ENCODE measurements at places on chromosomes 6 and 20. TPM values are rescaled to one million over a fixed set of nuclear protein-coding genes. Genes with fewer than 3 reads are reported as not detected.

The PDE7B gene
- 1.8 TPM for total RNA-seq

The TRIM31 gene
- not detected for total RNA-seq

- DNase-seq: no peak
Measured at GRCh38 chr20:57415771-57416170, 24.6 kb downstream of the RBM38 start.

GRCh38 chr6:100460650-100461204 is 4.0 kb downstream of the SIM1 start:
- DNase-seq: no peak

DNA sequence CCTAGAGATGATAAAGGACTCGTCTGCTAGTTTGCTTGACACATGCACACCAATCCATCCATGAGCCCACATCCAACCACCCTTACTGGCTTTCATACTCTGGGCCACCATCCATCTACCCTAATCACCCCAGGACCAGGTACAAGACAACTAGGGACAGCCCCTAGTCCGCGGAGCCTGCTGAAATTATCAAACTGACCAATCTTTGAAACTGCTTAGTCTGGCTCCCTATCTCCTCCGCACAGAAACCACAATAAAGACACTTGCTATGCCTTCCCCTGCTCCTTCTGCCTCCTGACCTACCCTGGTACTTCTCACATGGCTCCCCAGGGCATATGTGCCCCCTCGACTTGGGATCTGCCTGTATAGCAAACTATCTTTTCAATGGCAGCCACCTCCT is 33.1 kb downstream of the PXDC1 start:
- DNase-seq: no peak

DNA sequence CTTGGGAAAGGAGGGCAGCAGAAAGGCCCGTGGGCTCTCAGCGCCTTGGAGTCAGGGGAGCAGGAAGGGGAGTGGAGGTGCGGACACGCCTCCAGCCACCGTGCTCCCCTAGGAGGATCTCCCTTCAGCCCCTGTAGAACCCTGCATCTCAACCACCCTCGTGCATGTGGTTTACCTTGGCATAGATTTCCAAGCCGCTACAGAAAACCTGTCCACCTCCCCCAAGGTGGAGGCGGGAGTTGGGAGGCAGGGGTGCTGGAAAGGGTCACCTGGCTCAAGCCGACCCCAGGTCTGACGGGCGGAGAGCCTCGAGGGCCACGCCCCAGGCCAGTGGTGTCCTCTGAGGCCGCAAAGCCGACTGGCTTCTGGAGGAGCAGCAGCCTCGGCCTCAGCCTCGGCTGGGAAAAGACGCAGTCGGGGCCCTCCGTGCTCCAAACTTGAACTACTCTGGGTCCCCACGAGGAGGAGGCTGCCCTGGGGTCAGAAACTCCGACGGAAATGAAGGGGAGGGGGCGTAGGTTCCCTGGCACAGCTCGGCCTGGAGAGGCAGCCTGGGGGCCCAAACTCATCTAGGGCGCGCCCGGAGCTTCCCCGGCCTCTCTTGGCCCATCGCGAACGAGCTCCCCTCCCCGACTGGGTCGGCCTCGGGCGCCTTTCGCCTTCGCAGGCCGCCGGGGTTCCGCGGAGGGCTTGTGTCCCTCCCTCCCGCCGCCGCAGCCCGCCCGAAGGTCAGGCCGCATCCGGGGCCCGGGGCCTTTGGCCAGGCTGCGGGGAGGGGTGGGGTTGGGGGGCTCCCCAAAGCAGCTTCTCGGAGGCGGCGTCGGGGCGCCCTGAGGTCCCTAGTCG is 6.3 kb upstream of the FOXF2 start:
- DNase-seq: no peak

DNA sequence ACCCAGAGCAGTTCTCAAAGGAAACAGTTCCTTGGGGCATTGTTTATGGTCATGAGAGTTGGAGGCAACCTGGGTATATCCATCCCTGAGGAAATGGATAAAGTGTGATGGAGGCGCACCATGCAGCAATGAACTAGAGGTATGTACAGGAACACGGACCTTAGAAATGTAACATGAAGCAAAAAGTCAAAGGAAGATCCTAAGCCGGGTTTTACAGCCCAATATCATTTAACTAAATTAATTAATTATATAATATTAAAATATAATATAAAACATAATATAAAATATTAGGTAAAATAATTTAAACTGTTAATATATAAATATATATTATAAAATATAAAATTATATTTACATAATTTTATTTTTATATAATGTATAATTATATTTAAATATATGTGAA is 44.1 kb upstream of the RNF8 start:
- DNase-seq: no peak

DNA sequence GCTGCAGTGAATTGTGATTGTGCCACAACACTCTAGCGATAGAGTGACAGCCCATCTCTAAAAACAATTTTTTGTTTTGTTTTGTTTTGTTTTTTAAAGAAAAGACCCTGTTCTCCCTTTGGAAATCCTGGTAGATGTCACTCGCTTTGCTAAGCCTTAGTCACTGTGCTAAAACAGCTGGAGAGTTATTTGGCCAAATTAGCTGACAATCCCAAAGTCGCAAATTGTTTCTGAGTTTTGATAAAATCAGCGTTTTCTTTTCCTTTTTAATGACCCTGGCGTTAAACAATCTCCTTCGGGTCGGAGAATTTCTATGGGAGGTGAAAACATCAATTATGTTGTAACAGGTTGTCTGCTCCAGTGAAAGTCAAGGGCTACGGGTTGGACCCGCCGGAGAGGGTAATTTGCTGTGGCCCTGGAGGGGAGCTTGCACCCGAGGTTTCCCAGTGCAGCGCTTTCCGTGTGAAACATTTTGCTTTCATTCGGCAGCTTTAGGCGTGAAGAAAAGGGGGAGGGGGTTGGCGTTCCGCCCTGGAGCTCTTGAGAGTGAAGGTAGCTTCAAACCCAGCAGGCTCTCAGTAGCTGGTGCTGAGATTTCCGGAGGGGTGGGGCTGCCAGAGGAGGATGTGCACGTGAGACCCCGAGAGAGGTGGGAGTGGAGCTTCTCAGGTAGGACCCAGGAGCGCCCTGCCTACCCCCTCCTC is 296.6 kb downstream of the PHACTR1 start:
- peak; percentile 17 for DNase-seq

GRCh38 chr6:379410-380181 is 12.0 kb upstream of the IRF4 start:
- no peak for DNase-seq

The BPI gene
- total RNA-seq: not detected

- DNase-seq: no peak
Measured at GRCh38 chr20:57851796-57852195, 142.0 kb upstream of the PMEPA1 start.

GRCh38 chr6:134894800-134895199 is 55.1 kb downstream of the ALDH8A1 start:
- no peak for DNase-seq

The NT5DC1 gene
- 59.9 TPM for total RNA-seq

- DNase-seq: no peak
Measured at GRCh38 chr20:63889241-63890200, 5.4 kb upstream of the DNAJC5 start.

- no peak for DNase-seq
Measured at GRCh38 chr6:151681433-151682059, 125.9 kb upstream of the ESR1 start.

GRCh38 chr20:38692436-38693411 is 31.6 kb upstream of the SLC32A1 start:
- no peak for DNase-seq

DNA sequence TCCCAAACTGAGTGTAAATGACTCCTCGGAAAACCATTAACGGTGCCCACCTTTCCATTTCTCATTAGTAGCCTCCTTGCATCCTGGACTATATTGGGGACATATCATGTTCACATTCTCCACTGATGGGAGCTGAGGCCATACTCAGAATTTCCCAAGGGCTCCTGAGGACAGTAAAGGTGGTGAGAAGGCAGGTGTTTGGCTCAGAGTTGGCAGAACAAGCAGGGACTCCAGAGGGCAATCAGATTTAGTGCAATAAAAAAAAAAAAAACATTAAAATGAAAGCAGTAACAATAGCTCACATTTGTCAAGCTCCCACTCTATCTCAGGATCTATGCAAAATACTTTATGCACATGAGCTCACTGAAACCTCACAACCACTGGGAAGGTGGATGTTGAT is 401.4 kb downstream of the MAFB start:
- no peak for DNase-seq

DNA sequence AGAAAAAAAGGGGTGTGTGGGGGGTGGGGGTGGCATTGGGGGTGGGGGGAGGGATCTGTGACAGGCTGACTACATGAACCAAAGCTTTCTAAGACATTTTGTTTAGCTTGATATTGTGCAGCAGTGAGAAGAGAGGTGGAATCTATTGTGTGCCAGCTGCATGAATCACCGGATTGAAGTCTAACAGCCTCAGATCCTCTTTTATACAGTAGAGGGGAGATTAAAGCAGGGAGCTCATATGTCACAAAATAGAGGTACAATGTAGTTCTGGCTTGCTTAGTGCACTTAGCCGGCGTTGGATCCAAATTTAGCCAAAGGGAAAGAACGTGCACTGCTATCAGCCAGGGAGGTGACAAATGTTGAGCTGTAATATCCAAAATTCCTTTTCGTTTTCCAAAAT is 404.2 kb upstream of the CITED2 start:
- DNase-seq: no peak

The AKAP12 gene
- 0.69 TPM for total RNA-seq

- no peak for DNase-seq
Measured at GRCh38 chr20:40943591-40943990, 85.0 kb upstream of the TOP1 start.

GRCh38 chr20:36550790-36551299 is 9.5 kb downstream of the MYL9 start:
- no peak for DNase-seq

The NOX3 gene
- not detected for total RNA-seq

The HDGFL1 gene
- not detected for total RNA-seq

GRCh38 chr6:395432-396125 is 4.0 kb downstream of the IRF4 start:
- no peak for DNase-seq

The EDN1 gene
- total RNA-seq: 0.56 TPM

All from activated B cell treated with CpG ODN at 0.5 μM for 24 hours (primary cell).